Stimulated activated CD8-positive, alpha-beta memory T cell treated with anti-CD3 and anti-CD28 coated beads, Interleukin-15, amount 100 ng/mL, for 4 hours (primary cell): ENCODE measurements at places on chromosomes 3 and 15.

GRCh38 chr3:127673191-127674100 lies 694 bp downstream of the ABTB1 start:
- DNase-seq, result no peak

DNA sequence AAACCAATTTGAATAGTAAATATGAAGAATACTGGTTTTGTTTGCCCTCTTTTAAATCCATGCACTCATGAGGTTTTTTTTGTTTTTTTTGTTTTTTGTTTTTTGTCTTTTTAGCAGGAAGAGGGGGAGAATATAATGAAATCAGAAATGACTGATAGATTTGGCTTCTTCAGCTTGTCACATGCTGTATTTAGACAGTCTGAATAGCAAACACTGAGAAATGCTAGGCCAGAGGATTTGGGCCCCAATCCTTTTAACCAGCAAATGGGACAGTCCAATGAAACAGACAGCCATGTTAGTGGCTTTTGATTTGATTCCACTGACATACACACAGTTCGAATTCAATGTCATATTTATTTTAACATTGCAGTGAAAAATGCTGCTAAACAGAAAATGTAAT lies 14.2 kb upstream of the CEP152 start:
- no peak for DNase-seq

DNA sequence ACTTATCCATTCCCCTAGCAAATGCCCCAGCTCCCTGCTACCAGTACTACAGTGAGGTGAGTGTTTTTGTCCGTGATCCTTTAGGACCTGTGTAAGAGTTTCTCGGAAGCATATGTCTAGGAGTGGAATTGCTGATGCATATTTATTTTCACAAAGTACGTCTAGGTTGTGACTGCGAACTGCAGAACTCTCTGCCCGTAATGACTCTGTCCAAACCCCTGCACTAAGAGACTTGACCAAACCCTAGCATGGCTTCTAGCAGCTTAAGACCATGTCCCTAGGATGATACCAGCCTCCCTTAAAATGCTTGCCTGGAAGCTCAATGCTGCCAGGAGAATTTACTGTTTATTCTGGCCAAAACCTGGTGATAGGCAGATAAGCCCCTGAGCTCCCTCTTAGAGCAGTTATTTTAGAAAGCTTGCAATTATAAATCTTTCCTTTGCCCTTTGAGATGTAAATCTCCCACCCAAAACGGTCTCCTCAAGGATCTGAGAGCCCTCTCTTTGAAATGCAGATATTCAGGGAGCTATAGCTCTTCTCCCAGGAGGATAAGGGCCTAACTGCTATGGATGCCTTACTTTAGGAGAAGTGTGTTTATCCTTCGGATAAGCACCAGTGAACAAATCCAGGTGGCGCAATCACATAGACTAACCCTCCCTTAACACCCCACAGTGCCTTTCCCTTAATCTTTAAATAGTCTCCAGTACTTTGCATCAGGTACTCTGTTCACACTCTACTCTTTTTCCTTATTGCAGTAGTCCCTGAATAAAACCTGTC lies 14.7 kb upstream of the CA12 start:
- no peak for DNase-seq

DNA sequence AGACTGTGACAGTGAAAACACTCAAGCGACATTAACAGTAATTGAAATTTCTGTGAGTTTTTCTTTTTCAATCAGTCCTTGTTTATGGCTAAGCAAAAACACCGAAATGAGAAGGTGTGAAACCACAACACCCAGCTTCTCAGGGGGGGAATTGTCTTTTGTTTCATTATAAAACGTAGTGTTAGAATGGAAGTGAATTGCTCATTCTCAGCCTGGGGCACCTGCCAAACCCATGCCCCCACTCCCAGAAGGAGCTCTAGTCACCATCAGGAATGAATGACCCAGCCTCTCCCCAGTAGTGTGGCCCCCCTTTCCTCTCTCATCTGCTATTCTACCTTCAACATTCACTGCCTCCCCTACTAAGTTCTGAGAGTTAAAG lies 185.8 kb upstream of the CFAP20DC start:
- DNase-seq, result no peak

DNA sequence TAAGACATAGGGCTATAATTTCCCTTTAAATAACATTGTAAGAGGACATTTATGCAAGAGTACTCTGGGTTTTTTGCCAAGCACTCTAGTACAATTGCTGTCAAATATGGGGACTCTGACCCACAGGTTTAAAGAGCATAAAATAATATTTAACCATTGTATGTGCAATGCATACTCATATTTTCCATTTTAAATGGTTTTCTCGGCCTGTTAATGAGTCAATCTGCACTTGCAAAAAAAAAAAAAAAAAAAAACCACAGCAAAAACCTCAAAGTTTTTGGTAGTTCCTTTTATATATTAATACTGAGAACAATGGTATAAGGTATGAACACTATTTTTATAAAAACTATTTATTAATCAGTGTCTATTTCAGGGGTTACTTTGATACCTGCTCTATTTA lies 304.0 kb upstream of the CBLB start:
- DNase-seq, result no peak

GRCh38 chr3:72120806-72121778 lies 336.1 kb upstream of the PROK2 start:
- no peak for DNase-seq

GRCh38 chr3:194270627-194271459 lies 80.3 kb downstream of the CPN2 start:
- DNase-seq, result no peak

DNA sequence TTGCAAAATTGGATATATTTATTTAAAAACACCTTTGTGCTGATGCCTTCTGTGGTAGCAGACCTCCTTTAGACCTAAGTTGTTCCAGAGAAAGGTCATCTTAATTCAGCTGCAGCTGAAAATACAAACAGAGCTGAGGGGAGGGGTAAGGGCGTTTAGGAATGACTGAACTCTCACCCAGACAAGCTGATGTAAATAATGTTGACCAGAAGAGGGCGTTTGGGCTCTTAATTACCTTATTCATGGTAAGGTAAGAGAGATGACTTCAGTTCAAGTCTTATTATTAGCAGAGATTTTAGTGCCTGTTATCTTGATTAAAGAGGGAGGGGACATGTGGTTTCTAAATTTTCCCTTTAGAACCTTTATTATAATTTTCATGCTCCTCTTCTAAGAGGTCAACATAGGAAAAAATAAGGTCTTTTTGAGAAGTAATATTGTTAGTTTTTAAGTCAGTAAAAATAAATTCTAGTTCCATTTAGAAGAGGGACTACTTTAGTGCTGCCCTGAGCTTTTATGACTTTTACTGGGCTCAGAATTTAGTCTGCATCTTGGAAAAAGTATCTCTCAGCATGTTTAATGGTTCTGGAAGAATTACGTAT lies 46.3 kb downstream of the GPR171 start:
- DNase-seq, result no peak

GRCh38 chr15:70375006-70375431 lies 277.3 kb upstream of the TLE3 start:
- no peak for DNase-seq

GRCh38 chr3:36525115-36525801 lies 145.0 kb downstream of the STAC start:
- DNase-seq, result no peak

GRCh38 chr15:60889006-60889405 lies 340.1 kb downstream of the RORA start:
- no peak for DNase-seq

DNA sequence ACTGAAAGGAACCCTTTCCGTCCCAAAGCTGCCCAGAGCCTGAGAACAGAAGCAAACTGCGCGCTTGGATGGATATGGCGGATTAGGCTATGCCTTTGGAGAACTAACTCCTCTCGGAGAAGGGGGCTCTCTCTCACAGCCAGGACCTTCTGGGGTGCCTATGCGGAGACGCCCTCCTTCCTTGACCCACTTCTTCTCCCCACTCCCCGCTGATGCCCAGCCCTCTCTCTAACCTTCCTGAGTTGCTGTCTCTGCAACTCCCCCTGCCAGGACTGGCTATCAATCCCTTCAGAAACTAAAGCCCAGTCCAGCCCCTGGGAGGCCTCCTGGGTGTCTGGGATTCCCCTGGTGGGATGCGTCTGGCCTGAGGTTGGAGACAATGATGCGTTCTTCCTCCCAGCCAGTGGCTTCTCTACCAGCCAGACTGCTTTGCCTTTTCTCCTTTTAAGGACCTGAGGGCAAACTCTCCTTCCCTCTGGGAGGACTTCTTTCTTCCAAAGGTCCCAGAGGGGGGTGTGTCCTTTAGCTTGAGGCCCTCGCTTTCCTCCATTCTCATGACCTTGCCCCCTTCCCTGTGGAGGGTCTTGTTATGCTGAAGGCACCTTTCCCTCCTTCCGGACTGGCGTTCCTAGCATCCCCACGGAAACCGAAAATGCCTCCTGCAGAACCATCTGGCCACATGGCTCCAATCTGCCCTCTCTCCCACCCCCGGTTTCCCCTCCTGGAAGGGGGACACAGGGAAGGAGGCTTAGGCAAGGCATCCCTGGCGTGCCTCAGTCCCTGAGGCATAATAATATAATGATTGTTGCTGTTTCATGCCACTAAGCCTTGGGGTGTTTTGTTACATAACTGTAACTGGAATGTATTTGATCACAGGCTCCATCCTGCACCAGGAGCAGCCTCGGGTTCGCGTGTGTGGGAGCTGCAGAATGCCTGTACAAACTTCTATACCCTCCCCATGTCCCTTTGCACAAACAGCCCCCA lies 63.4 kb upstream of the C15orf39 start:
- no peak for DNase-seq

DNA sequence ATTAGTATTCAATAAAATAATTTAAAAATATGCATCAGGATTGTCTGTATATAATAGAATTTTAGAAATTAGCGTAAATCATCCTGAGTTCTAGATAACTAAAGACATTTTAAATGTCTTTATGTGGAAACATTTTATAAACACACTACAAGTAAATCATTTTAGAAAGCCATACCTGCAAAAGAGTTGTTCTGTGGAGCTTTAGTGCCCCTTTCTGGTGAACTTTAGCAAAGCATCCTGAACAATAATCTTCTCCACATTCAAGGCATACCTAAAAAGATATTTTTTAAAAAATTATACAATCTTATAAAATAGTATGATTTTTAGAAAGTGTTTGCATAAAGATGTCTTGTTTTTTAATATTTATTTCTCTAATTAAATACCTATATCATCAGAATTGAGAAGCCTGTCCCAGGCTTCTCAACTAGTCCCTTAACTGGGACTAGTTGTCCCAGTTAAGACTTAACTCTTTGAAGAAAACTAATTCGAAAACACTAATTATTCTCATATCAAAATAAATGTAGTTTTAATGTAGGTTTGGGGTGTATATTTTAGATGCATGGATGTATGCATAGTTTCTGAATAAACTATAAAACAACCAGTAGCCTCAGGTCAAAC lies 29.7 kb downstream of the ZBBX start:
- no peak for DNase-seq

GRCh38 chr3:61796088-61796680 lies 234.8 kb downstream of the PTPRG start:
- DNase-seq, result no peak

GRCh38 chr3:175484666-175485065 lies 625.5 kb downstream of the NAALADL2 start:
- no peak for DNase-seq

DNA sequence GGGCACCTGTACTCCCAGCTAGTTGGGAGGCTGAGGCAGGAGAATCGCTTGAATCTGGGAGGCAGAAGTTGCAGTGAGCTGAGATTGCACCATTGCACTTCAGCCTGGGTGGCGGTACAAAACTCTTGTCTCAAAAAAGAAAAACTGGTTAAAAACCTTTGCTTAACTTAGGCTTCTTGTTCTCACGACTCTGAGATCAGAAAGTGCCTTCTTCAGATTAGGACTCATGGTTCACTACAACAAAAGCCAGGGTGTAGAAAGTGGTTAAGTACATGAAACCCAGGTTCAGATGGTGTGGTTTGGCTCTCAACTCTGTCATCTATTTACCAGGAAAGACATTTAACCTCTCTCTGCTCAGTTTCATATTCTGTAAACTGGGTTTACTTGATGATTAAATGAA lies 168.4 kb downstream of the TUSC7 start:
- no peak for DNase-seq

GRCh38 chr3:143416229-143416628 lies 296.7 kb downstream of the CHST2 start:
- DNase-seq, result no peak
